D721Med (cell line): ENCODE measurements at places on chromosomes 6 and 20.

DNA sequence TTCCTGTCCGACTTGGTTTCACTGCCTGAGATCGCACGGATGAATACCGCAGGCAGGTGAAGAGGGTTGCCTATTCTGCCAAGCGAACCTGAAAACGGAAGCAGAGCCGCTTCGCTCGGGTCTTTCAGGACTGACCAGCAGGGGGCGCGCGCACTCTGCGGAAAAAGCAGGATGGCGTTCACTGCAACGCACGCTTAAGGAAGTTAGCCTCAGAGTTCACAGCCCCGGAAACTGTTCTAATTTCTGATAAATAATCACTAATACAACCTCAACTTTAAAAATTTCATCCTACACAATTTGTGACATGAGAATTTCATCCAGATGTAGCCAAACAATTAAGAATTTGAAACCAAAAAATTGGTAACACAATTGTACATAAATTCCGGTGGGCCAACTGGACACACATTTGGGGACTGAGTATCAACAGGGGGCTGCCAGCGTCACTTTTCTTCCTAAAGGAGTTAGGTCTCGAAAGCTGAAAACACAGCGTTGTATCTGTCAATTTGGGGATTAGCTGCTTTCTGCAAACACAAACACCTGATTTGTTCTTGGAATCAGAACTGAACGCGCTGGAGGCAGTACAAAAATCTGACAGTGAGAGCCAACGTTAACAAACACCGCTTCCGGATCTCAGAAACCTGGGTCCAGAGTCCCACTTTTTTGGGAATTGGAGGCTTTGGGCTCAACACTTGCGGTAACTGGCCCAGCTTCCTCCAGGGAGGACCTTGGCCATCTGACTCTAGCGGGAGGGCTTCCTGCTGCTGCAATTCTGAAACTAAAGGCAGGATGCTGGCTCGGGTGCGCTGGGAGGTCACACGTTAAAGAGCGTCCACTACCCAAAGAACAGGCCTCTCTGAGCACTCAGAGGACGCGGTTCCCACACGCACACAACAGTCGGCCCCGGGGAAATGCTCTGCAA is 8.8 kb downstream of the PXDC1 start:
- DNase-seq: peak; percentile 73

- DNase-seq: no peak
Observed at GRCh38 chr6:15312500-15312899, 66.6 kb downstream of the JARID2 start.

GRCh38 chr6:75094614-75095200 is 111.1 kb downstream of the COL12A1 start:
- no peak for DNase-seq

- DNase-seq: no peak
Observed at GRCh38 chr6:147715035-147715434, 206.5 kb downstream of the SAMD5 start.

- DNase-seq: no peak
Observed at GRCh38 chr20:1204113-1204512, 859 bp downstream of the C20orf202 start.

GRCh38 chr20:50826121-50826520 is 31.3 kb downstream of the BCAS4 start:
- DNase-seq: no peak

- no peak for DNase-seq
Observed at GRCh38 chr6:94859924-94860323, 717.4 kb upstream of the MANEA start.

GRCh38 chr20:9626357-9626756 is 112.0 kb downstream of the LAMP5 start:
- no peak for DNase-seq

GRCh38 chr20:49727478-49727877 is 13.8 kb upstream of the B4GALT5 start:
- DNase-seq: no peak

DNA sequence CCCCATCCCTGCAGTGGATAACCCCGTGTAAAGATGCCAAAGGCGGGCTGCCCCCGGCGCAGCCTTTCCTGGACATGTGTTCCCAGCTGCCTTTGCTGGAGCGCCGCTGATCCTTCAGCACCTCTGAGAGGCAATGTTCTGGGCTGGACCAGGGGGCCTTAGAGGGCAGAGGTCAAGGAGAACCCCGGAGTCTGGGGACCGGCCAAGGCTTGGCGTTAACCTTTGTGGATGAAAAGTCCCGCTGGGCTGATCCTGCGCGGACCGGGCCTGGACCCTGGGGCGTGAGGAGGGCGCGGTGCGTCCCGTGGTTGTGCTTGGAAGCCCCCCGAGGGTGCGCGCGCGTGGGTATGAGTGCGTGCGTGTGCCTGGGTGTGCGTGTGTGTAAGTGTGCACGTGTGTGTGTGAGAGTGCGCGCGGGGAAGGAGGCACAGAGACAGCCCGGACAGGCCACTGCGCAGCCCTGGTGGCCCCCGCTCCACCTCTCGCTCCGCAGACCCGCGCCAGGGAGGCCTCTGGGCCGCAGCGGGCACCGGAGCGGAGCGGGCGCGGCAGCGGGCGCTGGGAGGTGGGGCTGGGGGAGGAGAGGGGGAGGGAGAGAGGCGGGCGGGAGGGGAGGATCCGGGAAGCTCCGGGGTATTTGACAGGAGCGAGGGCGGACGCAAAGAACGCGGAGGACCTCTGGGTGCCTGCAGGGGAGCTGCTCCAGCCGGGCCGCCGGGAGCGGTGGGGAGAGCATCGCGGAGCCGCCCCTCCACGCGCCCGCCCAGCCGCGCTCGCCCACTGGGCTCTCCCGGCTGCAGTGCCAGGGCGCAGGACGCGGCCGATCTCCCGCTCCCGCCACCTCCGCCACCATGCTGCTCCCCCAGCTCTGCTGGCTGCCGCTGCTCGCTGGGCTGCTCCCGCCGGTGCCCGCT is at the start of gene SMOC2:
SMOC2 (plus strand) TSS at position 665 of the 914 bp plus-strand sequence; CDS start at position 852, 187 bp downstream.
- DNase-seq: no peak

DNA sequence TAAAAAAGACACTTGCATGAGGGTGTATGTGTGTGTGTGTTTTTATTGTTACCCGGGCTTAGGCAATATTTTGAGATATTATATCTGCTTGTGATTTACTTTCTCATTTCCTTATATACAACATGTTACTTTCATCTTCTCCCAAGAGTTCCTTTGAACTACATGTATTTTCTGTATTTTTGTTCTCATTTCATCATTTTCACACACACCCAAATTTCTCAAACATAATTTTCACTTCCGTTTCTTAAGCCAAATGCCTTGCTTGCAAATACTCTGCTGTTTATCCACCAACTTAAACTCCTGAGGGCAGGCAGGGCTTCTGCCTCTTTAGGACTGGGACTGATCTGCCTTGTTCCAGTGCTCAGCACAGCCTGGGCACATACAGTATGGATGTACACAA is 69.3 kb upstream of the FYN start:
- DNase-seq: no peak

DNA sequence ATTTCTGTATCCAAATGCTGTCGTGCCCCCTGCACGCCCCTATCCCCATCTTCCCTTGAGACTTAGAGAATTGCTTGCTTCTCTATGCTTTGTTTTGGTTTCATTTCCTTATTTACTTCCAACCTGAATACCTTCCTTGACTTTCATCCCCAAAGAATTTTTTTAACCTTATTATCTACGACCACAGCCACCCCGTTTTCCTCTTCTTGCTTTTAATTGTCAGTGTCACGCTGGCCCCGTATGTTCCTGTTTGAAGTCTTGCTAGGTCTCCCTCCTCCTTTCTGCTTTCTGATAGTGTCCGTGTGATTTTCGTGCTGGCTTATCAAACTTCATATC is 40.1 kb downstream of the RNF217 start:
- DNase-seq: no peak

DNA sequence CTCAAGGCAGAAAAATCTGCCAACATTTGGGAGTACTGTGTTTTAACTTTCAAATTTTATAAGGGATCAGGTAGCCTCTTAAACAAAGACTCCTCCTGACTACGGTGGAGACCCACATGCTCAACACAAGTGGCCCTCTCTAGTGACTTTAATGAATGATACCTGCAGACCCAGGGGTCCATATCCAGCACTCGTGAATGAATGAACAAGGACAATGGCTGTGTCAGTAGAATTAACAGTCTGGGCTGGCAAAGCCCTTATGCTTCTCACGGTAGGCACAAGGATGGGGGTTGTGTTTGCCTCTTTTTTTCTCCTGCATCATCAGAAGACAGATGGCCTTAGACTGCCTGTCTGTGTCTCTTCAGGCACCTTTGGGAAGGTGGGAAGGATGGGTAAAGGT is 112.6 kb upstream of the TRAF3IP2 start:
- DNase-seq: no peak
